ENCODE measurements at places on chromosomes 2 and 18.
A peak's percentile ranks its signal among the peaks of the same experiment; 100 is the strongest.

GRCh38 chr18:3485153-3486149 lies 35.5 kb downstream of the TGIF1 start:
- DNase-seq: no peak

GRCh38 chr18:48215876-48216638 lies 193.1 kb downstream of the ZBTB7C start:
- no peak for DNase-seq

GRCh38 chr2:80303909-80304837 lies at the start of gene LRRTM1:
Gene LRRTM1 (minus strand): TSS chr2:80304752. CDS start chr2:80303819, 933 bp downstream.
- no peak for DNase-seq

DNA sequence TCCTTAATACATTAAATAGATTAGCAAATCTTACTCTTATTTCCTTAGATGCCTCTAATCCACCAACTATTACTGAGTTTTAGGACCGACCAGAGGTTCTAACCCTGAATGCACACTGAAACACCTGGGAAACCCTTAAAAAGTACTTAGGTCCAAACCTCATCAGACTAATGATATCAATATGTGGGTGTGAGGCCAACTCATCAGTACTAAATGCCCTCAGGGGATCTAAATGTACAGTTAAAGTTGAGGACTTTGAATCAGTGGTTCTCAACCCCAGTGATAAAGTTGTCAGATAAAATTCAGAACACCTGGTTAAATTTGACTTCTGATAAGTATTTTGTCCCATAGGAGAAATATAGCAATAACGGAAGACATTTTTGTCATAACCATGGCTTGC lies 20.9 kb downstream of the MMADHC start:
- DNase-seq: no peak

- no peak for DNase-seq
Measured at GRCh38 chr2:25833566-25833965, 44.7 kb downstream of the ASXL2 start.

- DNase-seq: no peak
Measured at GRCh38 chr2:126635281-126635680, 20.7 kb upstream of the GYPC start.

- DNase-seq: no peak
Measured at GRCh38 chr2:42775186-42775585, 11.3 kb upstream of the OXER1 start.

GRCh38 chr2:147521936-147522335 lies 322.9 kb upstream of the ACVR2A start:
- no peak for DNase-seq

GRCh38 chr2:26034637-26034992 lies 731 bp downstream of the RAB10 start:
- peak; percentile 4 for DNase-seq

DNA sequence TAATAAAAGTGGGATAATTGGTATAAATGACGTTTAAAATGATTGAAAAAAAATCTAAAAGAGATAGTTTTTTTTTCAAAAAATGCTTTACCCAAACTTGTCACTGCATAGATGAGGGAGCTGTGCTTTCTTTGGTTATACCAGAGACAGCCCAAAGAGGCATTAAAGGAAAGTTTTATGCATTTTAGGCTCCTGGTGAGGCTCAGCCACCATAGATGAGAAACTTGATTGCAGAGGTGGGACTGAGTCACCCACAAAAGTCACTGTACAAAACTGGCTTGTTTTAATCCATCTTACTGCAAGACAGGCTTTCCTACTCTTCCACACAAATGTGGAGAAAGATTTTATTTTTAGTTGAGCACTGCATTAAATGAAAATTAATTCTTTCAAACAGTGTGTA lies 2.4 kb downstream of the SMYD1 start:
- DNase-seq: no peak

GRCh38 chr2:25453199-25453905 lies 111.6 kb upstream of the DNMT3A start:
- no peak for DNase-seq

GRCh38 chr2:42513252-42513918 lies 19.6 kb upstream of the KCNG3 start:
- DNase-seq: no peak

DNA sequence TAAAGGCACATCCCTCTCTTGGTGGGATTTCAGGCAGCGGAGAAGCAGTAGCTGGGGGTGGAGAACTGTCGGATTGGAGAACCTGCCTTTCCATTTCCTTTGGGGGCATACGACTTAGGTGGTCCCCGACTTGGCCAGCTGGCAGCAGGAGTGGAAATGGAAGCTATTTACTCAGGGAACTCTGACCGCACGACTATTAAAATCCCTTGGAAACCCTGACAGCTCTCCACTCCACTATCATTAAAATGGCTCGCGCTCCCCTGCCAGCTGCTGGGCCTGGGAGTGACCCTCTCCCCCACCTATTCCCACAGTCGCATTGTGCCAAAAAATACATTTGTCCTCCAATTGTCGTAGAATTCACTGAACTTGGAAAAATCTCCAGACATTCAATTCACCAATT lies 77.7 kb upstream of the APCDD1 start:
- no peak for DNase-seq

DNA sequence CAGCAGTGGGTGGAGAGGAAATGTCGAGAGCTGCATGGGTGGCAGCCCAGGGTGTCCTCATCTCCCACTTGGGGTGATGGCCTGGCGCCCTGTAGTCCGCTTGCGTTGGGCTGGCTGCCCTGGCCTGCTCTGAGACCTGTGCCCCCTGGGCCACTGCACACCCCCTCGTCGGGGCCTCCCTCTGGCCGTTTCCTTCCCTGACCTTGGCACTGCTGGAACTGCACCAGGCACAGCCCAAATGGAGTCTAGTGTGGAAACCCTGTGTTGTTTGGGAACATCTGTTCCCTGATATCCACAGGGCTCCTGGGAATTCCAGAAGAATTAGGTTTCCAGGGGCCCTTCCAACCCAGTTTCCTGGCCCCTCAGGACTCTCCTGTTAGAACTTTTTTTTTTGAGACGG lies 13.9 kb downstream of the EFHD1 start:
- DNase-seq: no peak

DNA sequence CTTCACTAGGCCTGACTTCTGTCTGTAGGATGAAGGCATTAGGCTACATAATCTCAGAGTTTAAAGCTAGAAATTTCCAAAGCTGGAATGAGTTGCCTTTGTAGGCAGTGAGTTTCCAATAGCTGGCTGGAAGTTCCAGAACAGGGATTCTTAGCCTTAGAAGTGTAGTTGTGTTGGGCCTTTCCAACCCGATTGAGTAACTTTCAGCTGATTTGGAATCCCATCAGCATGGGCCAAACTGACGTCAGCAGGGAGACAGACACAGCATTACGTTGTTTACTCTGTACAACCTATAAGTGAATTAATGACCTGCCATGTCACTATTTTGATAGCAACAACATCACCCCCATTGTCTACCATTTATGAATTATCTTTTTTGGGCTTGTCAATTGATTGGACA lies 56.9 kb downstream of the SETBP1 start:
- DNase-seq: no peak

- no peak for DNase-seq
Measured at GRCh38 chr18:27184115-27185024, 738 bp downstream of the CHST9 start.

DNA sequence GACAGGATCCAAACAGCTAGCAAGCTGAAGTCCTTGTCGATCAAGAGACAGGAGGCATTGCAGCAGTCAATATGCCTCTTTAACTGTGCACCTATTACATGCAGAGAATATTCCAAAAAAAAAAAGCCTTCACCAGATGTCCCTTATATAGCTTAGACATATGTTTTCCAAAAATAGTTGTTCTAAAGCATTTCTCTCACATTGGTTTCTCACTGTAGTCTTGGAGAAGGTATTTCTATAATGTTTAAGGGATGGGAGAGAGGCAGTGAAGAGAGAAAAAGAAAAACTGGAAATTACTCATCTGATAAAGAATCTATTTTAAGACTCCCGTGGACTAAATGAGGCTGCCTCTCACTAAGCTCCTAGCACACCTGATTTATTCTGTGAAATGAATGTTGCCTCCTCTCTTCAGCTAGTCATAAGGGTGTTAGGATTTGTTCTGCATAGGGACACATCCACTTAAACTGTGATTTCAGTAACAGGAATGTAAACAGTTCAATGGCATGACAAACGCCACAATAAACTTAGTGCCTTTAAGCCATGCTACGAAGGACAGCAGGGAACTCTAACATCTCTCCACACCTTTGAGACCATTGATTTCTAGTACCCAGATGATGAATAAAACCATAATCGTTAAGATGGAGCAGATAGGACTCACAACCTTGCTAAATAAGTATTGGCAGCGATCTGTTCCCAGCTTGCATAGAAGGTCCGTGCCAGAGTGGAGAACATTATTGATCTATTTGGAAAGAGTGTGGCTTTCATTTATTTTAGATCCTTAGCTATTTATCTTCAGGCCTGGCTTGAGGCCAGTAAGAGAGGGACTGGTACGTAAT lies 98.6 kb upstream of the NCK2 start:
- no peak for DNase-seq

DNA sequence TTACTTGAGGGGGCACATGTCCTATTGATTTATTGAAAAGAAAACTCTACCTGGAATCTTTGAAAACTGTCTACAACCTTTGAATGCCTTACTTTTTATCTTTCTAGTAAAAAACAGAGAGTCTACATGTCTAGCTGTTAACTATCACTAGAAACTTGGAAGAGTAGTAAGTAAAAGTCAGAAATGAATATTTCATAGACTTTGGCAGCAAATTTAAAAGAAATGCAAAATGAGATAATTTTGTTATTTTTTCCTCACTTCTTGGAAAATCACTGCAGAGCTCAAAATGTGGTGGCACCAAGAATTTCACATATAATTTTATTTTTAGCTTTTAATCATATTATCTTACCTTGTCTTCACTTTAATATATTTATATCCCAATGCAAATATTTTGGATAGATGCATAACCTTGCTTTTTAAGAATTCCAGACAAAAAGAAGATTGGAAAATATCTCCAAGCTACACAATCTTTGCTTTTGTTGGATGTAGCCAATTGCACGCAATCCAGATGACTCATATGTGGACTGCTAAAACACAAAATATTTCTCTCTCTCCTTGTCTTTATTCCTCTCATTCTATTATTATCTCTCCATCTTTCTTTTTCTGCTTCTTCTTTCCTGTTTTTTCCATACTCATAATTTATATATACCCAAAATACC lies 92.2 kb upstream of the DSEL start:
- no peak for DNase-seq

DNA sequence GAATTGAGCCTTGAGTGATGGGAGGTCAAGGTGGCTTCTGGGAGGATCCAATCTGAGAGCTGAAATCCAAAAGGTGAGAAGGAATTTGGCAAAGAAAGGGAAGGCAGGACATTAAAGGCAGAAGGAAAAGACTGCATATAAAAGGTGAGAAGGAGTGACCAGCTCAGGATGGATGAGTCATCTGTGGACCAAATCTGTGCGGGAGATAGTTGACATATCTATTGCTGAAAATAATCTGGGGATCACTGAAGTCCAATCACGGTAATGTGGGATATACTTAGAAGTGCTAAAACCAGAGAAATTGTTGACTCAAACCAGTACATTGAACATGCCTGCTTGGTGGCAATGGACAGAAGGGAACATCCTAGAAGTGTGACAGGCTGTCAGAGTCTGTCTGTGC lies 8.0 kb upstream of the PTPN4 start:
- no peak for DNase-seq

GRCh38 chr18:41805341-41805740 lies 149.7 kb upstream of the PIK3C3 start:
- DNase-seq: no peak

GRCh38 chr18:10143596-10143995 lies 229.8 kb downstream of the VAPA start:
- no peak for DNase-seq

DNA sequence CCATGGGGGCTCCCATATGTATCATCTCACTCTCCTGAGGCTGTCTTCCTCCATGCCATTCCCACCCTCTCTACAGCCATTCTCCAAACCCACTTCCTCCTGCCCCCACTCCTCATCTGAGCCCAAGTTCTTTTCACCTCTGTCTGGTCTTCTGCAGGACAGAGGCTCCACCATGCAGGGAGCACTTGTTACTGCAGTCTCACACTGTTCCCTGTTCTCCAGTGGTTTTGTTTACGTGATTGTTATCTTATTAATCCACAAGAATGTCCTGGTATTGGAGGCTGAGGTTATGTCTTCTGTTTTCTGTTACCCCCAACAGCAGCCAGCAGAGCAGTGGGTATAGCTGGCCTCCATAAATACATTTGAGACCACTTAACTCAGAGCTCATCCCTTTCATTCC lies 51.4 kb downstream of the PAX8 start:
- no peak for DNase-seq

DNA sequence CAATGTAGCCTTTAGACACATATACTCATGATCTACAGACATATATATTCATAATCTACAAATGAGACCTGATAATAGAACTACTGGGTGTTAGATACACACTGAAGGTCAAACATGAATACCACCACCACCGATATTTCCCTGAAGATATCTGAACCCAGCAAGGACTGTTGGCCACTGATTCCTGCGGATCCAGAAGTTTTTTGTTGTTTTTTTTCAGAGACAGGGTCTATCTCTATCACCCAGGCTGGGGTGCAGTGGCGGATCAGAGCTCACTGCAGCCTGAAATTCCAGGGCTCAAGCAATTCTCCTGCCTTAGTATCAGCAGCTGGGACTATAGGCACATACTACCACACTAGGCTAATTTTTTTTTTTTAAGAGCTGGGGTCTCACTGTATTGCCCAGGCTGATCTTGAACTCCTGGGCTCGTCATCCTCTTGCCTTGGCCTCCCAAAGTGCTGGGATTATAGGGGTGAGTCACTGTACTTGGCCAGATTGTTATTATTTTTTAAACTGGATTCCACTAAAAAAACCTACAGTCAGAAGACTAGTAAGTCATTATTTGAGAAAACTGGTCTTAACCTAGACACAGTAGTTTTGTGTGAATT lies 1.8 kb downstream of the METTL5 start:
- no peak for DNase-seq

DNA sequence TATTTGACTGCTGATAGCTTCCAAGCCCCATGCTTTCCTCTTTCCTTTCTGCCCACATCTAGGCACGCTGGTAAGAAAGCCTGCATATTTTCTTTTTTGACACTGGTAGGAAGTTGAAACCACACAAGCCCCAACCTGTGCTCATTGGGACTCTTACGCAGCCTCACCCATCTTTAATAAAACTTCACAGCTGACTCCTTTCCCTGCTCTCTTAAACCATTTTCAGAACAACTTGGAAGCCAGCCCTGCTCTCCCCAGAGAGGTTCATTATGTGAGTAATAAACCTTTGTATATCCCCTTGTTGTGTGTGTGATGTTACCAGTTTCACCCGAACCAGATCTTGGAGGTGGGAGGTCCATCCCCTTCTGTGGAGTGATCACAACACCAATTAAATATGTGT lies 268.4 kb downstream of the GPD2 start:
- DNase-seq: no peak

GRCh38 chr18:74348581-74348980 lies 32.9 kb downstream of the C18orf63 start:
- DNase-seq: no peak

DNA sequence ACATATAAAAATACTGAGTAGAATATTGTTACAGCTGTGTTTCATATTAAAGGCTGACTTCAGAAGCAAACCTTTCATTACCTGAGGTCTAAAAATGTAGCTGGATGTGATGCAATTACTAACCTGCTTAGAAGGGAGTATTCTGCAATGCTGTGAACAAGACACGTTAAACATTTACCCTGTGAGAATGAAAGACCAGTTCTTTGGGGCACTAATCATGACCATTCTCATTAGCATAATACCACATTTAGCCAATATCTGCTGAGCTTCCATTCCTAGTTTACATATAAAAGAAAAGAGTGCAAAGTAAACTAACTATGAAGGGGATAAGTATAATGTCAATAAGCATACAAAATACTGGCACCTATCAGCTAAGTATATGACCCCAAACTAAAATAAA lies 784.0 kb upstream of the KLHL29 start:
- DNase-seq: no peak
